ENCODE measurements at places on chromosomes 5 and 9. TPM values are rescaled to one million over a fixed set of nuclear protein-coding genes. Genes with fewer than 3 reads are reported as not detected.

DNA sequence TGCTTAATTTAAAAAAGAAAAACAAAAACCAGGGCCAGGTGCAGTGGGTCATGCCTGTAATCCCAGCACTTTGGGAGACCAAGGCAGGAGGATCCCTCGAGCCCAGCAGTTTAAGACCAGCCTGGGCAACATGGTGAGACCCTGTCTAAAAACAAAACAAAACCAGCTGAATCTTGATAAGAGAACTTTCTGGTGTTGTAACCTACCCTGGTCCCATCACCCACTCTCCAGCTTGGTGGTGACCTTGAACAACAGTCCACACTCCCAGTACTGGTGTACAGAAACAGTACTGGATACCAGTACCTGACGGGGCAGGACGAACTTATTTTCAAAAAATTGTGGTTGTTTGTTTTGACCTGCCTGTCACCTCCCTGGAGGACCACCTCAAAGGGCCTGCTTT lies 30.9 kb downstream of the CLTA start:
- DNase-seq, result no peak

DNA sequence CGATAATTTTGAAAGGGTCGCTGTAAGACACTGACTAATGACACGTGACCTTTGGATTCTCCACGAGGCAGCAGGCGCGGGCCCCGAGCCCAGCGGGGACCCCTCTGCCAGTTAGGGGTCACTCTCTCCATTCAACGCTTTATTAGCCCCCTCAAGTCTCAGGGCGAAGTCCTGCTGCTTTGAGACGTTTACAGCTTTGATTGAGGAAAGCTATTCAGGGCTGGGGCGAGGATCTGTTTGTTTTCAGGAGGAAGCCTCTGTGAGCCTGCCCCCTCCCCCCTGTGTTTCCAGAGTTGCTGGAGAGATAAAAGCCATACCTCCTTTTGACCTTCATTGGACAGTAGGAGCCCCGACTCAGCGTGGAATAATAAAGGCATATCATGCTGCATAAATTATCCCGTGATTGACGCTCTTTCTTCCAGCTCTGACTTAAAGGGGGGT lies 31.4 kb upstream of the MSX2 start:
- no peak for DNase-seq

GRCh38 chr9:18451406-18451805 lies 22.5 kb upstream of the ADAMTSL1 start:
- peak; percentile 26 for DNase-seq

- no peak for DNase-seq
Measured at GRCh38 chr9:128945798-128946501, 1.5 kb downstream of the DOLK start.

DNA sequence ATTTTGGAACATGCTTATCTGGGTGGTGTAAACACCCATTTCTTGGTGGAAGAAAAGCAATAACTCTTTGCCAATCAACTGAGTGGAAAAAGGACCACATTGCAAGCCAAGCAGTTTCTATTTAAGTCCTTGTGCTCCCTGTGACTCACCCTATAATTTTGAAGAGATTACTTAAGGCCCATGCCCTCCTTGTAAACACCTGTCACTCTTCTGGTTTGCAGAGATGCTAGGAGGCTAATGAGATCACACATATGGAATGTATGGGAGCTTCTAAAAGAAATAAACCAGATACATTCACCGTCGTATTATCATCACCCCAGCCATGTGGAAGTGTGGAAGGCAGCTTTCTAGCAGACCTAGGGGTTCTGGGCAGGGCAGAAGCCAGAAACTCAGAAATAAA lies 337.1 kb downstream of the GADD45G start:
- peak; percentile 93 for DNase-seq

- no peak for DNase-seq
Measured at GRCh38 chr5:116935561-116936162, 361.0 kb upstream of the SEMA6A start.

Gene SH3GL2
- under 0.01 TPM for total RNA-seq
